Left renal pelvis (tissue), 4 donors: ENCODE measurements at places on chromosomes 11 and 22.

- DNase-seq, result no peak
These were observed 20.1 kb upstream of the NCAM1 start for GRCh38 chr11:112941104-112941503.

GRCh38 chr11:2175659-2176058 lies 4.0 kb upstream of the TH start:
- no peak for DNase-seq

- DNase-seq, result no peak
These were observed 3.3 kb upstream of the HEPN1 start for GRCh38 chr11:124915541-124916369.

DNA sequence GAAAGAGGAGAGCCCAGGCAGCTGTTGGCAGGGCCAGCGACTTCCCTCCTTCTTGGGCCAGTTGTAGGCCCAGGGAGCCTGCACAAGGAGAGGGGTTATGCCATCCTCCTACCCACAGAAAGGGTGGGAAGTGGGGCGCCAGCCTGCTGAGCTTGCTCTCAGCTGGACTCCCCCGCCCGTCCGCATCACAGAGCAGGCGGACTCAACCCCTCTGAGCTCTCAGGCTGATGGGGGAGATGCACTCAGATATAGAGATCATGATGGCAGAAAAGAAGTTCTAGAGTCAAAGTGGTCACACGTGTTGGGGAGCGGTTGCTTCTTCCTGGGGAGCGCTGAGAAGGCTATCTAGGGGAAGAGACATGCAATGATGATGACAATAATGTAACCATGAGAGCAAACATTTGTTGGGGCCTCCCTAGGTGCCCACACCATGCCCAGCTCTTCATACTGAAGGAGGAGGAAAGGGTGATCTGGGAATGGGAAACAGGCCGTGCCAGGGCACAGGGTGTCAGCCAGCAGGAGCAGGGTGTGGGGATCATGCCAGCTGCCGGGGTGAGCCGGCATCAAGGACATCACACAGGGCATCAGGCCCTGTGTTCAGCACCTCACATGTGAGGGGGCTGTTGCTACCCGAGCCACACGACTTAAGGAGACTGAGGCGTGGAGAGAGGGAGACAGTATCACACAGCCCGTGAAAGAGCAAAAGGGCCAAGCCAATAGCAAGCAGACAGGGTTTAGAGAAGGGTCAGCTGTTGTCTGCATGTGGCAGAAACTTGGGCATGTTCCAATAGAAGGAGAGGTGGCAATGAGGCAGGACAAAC lies 7.7 kb downstream of the SLC35E4 start:
- no peak for DNase-seq
